ENCODE measurements at places on chromosomes 13 and 19.

- H3K4me3 ChIP-seq, result no peak overlapping the region
- H3K4me1 ChIP-seq, result peaks cover 10% of the 10 kb centered on the region
- H3K27me3 ChIP-seq, result no peaks in the 10 kb centered on the region
- no peak for DNase-seq
These were observed 25.5 kb upstream of the TFDP1 start for GRCh38 chr13:113559061-113559460.

DNA sequence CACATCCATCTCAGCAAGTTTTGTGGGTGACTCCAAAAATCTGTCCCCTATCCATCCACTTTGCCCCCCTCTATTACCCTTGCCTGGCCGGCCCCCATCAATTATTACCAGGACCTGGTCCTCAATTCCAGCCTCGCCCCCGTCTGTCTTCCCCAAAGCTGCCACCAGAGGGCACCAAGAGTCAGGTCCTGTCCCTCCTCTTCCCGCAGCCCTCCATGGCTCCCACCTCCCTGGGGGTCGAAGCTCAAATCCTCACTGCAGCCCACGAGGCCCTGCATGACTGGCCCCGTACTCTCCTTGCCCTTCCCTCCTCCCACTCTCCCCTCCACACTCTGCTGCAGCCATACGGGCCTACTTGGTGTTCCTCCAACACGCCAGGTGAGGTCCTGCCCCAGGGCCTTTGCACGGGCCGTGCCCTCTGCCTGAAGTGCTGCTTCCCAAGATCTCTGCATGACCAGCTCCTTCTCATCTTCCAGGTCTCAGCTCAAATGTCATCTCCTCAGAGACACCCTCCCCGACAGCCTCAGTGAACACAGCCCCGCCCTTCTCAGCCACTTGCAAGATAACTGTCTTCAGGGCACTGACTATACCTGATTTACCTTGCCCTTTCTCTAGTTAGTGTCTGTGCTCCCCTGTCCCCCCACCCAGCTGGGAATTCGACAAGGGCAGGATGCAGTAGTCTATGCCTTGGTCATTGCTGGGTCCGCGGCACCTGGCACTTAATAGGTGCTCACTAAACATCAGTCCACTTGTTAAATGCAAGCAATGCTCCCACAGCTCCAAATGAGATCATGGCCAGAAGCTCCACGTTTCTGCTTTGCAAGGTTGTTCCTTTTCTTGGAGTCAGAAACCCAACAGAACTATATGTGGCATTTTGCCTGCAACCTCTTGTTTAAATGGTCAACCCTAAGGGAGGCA is 16.8 kb upstream of the SEMA6B start:
- peaks cover 21% of the 10 kb centered on the region for H3K27me3 ChIP-seq
- H3K4me3 ChIP-seq, result no peak overlapping the region
- peak; percentile 76 for DNase-seq

- no peaks in the 10 kb centered on the region for H3K4me1 ChIP-seq
- no peak overlapping the region for H3K4me3 ChIP-seq
- DNase-seq, result peak; percentile 38
- peaks cover 71% of the 10 kb centered on the region for H3K36me3 ChIP-seq
These were observed 7.1 kb downstream of the YIPF2 start for GRCh38 chr19:10921199-10921909.

DNA sequence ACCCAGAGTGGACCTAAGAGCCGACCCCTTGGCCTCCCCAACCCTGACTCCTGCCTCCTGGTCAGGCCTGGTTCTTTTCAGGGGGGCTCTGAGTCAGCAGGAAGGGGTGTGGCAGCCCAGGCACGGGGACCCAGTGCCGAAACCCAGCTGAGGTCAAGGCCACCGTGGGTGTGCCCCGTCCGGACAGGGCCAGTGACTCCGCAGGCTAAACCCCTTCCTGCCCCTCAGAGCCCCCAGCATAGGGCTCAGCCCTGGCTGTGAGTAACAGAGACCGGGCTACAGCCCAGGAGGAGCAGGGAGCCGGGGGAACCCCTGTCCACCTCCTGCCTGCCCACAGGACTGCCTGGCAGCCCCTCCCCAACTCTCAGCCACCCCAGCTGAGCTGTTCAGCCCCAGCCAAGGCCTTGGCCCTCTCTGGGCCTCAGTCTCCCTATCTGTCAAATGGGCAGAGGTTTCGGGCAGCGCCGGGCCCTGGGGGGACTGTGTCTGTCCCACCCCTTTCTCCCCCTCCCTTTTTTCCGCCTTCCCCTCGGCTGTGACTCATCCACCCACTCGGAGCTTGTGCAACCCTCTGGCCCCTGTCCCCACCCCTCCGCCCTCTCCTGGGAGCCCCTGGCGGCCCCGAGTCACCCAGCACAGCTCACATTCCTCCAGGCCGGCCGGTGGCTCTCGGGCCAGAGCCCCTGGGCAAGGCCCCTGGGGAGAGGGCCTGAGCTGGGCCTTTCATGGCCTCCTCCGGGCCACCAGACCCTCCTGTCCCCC is 8.6 kb downstream of the ZBTB7A start:
- H3K4me1 ChIP-seq, result peaks cover 41% of the 10 kb centered on the region
- peaks cover 37% of the 10 kb centered on the region for H3K36me3 ChIP-seq
- DNase-seq, result peak; percentile 84
- H3K4me3 ChIP-seq, result no peak overlapping the region

GRCh38 chr19:17671906-17672305 is 16.2 kb downstream of the UNC13A start:
- no peaks in the 10 kb centered on the region for H3K27me3 ChIP-seq
- H3K4me3 ChIP-seq, result no peak overlapping the region
- peak; percentile 83 for DNase-seq

DNA sequence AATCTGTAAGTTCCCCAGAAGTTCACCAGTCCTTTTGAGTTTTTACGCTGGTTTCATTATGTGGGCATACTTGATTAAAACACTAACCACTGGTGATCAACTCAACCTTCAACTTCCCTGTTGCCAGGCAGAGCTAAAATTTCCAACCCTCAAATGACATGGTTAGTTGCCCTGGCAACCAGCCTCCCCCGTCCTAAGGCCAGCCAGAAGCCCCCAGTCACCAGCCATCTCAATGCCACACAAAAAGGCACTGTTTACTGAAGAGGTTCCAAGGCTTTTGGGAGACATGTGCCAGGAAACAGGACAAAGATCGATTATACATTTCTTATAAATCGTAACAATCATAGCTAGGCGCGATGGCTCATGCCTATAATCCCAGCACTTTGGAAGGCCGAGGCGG is 1.6 kb downstream of the ZNF649 start:
- no peak overlapping the region for H3K4me3 ChIP-seq
- no peak overlapping the region for H3K27ac ChIP-seq
- H3K27me3 ChIP-seq, result no peaks in the 10 kb centered on the region
- no peaks in the 10 kb centered on the region for H3K4me1 ChIP-seq

GRCh38 chr19:31314156-31314555 is 35.1 kb downstream of the TSHZ3 start:
- DNase-seq, result no peak
- H3K4me1 ChIP-seq, result no peaks in the 10 kb centered on the region
- no peaks in the 10 kb centered on the region for H3K27me3 ChIP-seq
- peaks cover 3% of the 10 kb centered on the region for H3K36me3 ChIP-seq
- no peak overlapping the region for H3K27ac ChIP-seq

DNA sequence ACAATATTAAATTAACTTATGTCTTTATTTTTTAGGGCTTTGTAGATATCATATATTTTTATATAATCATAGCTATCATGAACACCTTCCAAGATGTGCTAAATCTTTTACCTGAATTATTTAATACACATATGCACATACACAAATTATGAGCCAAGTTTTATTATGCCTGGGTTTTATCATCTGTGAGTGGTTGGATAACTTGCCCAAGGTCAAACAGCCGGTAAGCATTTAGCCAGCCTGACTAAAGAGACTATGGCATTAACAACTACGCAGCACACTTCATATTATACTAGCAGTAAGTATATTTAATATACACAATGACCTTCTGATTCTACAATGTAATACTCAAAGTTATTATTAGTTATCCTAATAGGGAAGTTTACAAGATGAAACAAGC is 132.7 kb downstream of the FREM2 start:
- no peak overlapping the region for H3K4me3 ChIP-seq
- no peaks in the 10 kb centered on the region for H3K27me3 ChIP-seq
- H3K27ac ChIP-seq, result no peak overlapping the region
- peaks cover 5% of the 10 kb centered on the region for H3K4me1 ChIP-seq

DNA sequence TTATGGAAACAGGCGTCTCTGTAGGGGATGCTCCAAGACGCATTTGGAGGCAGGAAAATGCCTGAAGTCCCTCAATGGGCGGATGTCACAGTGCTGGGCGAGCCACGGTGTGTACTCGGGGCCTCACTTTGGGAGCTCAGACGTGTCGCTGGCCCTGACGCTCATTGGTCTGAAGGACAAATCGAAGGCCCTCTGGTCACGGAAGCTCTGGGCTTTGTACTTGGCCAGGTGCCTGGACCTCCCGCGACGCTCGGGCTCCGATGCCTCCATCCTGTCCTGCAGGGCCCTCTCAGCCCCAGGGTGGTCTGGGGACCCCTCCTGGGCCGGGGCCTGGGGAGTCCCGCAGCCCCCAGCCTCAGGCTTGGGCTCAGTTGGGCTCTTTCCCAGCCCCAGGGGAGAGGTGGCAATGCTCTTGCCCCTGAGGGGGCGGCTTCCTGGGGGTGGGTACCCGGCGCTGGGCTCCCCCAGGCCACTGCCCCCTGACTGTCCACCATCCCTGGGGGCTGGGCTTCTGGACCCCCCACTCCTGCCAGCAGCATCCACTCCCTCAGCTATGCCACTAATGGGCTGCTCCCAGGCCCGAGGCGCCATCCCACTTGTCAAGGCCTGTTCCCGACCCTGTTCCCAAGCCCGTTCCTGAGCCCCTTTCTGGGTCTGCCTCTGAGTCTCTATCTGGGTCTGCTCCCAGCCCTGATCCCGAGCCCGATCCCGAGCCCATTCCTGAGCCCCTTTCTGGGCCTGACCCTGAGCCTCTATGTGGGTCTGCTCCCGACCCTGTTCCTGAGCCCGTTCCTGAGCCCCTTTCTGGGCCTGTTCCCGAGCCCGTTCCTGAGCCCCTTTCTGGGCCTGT is 39.5 kb upstream of the GRTP1 start:
- H3K4me1 ChIP-seq, result peaks cover 5% of the 10 kb centered on the region
- no peak overlapping the region for H3K27ac ChIP-seq
- H3K4me3 ChIP-seq, result no peak overlapping the region

DNA sequence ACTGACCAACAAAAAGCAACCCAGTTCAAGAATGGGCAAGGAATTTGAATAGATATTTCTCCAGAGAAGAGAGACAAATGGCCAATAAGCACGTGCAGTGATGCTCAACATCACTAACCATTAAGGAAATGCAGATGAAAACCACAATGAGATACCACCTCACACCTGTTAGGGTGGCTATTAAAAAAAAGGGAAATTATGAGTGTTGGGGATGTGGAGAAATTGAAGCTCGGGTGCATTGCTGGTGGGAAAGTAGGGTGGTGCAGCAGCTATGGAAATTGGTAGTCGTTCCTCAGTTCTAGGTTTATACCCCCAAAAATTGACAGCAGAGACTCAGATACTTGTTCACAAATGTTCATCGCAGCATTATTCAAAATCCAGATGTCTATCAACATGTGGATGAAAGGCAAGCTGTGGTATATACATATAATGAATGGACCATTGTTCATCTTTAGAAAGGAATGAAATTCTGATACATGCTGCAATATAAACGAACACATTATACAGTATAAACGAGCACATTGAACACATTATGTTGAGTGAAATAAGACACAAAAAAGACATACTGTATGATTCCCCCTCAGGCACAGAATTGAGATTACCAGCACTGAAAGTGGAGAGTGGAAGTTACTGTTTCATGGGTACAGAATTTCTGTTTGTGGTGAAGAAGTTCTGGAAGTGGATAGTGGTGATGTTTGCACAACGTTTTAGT is 927 bp downstream of the CHAMP1 start:
- no peak for DNase-seq
- no peak overlapping the region for H3K27ac ChIP-seq
- no peaks in the 10 kb centered on the region for H3K36me3 ChIP-seq
- H3K4me3 ChIP-seq, result no peak overlapping the region

DNA sequence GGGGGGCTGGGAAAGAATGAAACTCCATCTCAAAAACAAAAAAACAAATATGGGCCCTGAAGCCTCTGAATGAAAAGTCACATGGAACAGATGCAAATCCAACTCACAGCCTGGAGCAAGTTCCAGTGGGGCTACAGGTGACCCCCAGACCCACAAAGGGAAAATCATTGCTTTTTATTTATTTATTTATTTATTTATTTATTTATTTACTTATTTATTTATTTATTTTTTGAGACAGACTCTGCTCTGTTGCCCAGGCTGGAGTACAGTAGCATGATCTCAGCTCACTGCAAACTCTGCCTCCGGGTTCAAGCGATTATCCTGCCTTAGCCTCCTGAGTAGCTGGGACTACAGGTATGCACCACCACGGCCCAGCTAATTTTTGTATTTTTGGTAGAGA is 13.3 kb upstream of the CCL25 start:
- no peaks in the 10 kb centered on the region for H3K27me3 ChIP-seq
- H3K36me3 ChIP-seq, result no peaks in the 10 kb centered on the region
- H3K4me1 ChIP-seq, result no peaks in the 10 kb centered on the region
- no peak overlapping the region for H3K27ac ChIP-seq

DNA sequence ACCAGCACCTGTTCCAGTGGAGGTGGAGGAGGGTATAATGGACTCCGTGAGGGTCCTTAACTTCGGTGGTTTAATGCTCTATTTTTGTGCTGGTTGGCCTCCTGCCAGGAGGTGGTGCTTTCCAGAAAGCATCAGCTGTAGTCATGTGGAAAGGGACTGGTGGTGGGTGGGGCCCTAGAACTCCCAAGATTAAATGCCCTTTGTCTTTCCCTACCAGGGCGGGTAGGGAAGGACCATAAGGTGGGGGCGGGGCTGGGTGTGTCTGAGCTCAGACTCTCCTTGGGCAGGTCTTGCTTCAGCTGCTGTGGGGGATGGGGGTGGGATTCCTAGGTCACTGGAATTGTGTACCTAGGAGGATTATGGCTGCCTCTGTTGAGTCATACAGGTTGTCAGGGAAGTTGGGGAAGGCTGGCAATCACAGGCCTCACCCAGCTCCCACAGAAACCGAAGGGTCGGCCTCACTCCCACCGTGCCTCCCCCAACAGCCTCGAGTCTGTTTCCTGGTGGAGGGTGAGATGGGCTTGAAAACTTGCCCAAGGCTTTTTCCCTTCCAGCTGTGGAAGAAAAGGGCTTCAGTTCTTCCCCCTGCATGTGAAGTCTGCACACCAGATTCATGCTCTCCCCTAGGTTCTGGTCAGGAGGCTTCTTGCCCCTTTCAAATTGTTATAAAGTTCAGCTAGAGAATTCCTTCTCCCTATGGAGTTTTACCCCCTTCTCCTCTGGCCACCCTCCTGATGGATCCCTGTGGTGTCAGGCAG is 60.3 kb upstream of the CLDN10 start:
- H3K36me3 ChIP-seq, result no peaks in the 10 kb centered on the region
- no peak overlapping the region for H3K27ac ChIP-seq
- H3K27me3 ChIP-seq, result no peaks in the 10 kb centered on the region

- H3K27ac ChIP-seq, result no peak overlapping the region
- no peak for DNase-seq
- no peaks in the 10 kb centered on the region for H3K4me1 ChIP-seq
- H3K4me3 ChIP-seq, result no peak overlapping the region
These were observed 13.0 kb downstream of the PROZ start for GRCh38 chr13:113171250-113172125.

Measured in trophoblast cell (in vitro differentiated cells and primary cell).